ENCODE measurements at places on chromosomes 12 and 14. TPM values are rescaled to one million over a fixed set of nuclear protein-coding genes. Genes with fewer than 3 reads are reported as not detected.

PAPLN gene
- total RNA-seq = 1.7 TPM

TRAFD1 gene
- total RNA-seq = 42.0 TPM

SLC24A4 gene
- 0.25 TPM for total RNA-seq

IQSEC3 gene
- total RNA-seq = 6.6 TPM

RHEBL1 gene
- total RNA-seq = 0.49 TPM

HOXC11 gene
- total RNA-seq = not detected

SLC5A8 gene
- total RNA-seq = 2.2 TPM

FGF23 gene
- total RNA-seq = not detected

CFAP54 gene
- total RNA-seq = 4.7 TPM

RNU4-1 gene
- under 0.01 TPM for total RNA-seq

Measured in temporal lobe (tissue), 4 donors.